ENCODE measurements at places on chromosomes 3 and 15.

- no peak for DNase-seq
These were observed 86.2 kb downstream of the CD47 start for GRCh38 chr3:108004647-108005046.

DNA sequence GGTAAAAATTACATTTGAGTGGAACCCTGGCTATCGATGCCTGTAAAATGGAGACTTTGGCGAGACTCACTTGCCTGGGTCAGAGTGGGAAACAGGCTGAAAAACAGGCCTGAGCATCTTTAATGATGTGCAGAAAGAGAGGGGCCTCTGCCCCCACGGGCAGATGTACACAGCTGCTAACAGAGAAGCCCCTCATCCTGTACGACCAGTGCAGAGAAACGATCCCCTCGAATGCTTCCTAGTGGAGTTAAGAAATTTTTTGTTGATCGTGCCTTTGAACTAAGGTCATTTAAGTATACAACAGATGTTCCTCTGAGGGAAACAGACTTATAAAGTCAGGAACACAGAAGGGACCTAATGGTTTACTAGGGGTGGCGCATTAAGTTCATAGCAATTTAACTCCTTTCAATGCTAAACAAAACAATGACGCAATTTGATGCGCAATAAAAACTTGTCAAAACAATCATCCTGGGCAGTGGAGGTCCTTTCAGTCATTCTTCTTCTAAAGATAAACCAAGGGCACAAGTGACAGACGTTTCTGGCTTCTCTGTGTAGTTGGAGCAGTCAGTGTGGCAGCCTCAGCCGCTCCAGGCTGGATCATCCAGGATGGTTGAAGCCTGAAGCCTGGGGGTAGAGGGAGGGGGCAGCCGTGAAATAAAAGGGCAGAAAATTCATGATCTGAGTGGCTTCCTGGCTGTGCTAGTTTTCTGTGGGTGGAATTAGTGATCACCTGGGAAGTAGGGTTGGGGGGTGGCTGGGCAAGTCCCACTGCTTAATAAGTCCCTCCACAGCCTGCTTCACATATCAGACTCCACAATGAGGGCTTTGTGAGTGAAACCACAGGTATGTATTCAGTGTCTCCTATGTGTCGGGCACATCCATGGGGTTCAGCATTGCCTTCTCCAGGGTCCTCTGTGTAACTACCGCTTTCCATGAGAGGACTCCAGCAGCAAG lies 50.8 kb upstream of the MRPS22 start:
- DNase-seq, result no peak

GRCh38 chr15:40836020-40836419 lies 7.5 kb upstream of the PPP1R14D start:
- no peak for DNase-seq

DNA sequence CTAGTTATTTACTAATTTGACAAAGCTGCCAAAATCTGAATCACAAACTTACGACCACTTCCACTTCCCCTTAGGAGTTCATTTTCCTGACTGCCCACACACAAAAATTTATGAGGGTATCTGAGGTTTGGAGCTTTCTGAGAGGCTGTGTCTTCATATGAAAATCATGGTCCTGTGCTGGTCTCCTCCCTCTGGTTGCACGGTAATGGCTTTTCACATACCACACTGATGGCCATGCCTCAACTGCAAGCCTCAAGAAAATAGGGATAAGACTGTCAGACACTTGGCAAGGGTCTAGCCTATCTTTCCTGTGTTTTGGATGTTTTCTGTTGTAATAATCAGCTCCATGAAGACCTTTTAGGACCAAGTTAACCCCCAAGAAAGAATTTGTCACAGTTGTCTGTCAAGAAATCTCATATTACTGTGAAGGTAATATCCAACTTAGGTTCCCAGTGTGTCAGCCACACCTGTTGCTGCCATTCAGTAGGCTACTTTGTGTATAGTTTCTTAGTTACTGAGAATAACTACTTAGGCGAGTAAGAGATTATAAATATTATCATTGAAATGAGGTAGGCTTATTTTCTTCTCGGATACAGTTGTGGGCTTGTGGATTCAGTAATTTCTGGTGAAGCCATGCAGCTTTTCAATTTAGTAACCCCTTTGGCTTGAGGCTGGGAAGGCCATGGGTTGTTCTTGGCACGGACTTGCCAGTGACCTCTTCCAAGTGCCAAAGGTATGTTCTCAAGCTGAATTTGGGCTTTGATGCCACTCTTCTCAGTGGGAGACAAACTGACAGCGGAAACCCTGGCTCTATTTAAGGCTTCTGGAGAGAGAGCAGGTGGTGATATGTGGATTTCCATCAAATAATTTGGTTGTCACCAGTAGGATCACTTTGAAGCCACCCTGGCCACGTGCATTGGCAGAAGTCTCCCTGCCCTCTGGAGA lies 101.1 kb downstream of the RYR3 start:
- no peak for DNase-seq

- DNase-seq, result no peak
These were observed 22.2 kb downstream of the SV2B start for GRCh38 chr15:91122296-91122695.

DNA sequence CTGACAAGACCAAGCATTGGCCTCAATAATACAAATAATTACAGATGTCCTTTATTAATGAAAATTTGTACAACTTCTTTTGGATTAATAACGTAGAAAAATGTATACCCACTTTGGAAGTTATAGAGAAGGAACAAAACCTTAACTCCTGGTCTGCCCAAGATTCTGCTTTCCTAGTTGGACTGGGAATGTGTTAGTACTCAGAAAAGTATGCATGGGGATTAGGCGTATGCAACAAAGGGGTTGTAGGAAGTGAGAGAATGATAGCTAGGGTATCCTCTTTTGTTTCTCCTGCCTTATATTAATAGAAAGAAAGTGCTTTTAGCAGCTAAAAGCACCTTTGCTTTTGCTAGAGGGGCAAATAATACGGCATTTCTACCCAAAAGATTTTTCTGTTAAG lies 116.2 kb upstream of the LRRFIP2 start:
- no peak for DNase-seq

DNA sequence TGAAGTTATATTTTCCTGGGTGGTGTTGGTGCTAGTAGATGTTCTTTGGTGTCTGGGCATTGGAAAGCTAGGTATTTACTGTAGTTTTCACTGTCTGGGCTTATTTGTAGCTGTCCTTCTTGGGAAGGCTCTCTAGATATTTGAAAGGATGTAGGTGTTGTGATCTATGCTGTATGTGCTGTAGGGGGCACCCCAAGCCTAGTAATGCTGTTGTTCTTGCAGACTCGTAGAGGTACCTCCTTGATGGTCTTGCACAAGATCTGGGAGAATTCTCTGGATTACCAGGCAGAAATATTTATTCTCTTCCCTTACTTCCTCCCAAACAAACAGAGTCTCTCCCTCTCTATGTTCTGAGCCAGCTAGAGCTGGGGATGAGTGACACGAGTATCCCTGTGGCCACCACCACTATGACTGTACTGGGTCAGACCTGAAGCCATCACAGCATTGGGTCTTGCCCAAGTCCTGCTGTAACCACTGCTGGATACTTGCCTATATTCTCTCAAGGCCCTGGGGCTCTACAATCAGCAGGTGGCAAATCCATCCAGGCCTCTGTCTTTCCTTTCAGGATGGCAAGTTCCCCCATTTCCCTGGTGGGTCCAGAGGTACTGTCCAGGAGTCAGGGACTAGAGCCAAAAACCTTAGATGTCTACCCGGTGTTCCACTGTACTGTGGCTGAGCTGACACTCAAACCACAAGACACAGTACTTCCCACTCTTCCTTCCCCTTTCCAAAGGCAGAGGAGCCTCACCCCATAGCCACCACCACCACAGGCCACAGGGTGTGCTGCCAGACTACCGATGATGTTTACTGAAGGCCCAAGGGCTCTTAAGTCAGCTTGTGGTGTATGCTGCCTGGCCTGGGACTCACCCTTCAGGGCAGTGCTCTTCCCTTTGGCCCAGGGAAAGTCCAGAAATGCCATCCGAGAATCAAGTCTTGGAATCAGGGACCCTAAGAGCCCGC lies 195.2 kb upstream of the DPPA4 start:
- peak; percentile 65 for DNase-seq

DNA sequence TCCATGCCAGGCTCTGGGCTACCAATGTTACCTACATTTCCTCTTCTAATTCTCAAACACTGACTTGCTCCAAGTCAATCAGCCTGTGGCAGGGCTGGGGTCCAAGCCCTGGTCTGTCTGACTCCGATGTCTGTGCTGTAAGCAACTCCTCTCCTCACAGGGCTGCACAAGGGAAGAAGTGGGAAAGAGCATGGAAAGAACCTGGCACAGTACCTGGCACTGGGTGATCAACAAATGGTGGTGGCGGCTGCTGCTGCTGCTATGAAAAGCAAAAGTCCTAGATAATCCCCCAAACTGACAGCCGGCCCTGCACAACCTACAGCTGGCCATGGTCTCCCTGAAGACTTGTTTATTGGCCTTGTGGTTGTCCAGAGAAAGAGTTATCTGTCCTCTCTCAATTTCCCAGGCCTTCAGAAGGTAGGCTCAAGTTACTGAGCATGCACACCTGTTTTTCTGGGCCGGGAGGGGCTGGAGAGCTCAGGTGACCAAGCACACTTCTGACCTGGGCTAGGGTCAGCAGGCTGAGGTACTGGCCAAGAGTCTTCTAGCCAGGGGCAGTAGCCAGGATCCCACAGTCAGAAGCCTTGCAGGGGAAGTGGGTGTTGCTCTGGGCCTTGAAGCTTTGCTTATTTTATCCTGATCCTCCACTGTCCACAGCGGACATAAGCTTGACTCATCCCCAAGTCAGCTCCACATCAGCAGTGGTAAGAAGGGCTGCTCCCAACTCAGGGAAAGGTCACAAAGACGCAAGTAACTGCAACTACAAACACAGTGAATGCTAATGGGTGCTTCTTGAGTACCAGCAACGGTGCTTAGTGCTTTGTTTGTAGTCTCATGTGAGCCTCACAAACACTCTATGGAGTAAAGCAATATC lies 35.3 kb upstream of the KY start:
- DNase-seq, result no peak

GRCh38 chr3:129429080-129429451 lies 630 bp upstream of the EFCAB12 start:
- no peak for DNase-seq

DNA sequence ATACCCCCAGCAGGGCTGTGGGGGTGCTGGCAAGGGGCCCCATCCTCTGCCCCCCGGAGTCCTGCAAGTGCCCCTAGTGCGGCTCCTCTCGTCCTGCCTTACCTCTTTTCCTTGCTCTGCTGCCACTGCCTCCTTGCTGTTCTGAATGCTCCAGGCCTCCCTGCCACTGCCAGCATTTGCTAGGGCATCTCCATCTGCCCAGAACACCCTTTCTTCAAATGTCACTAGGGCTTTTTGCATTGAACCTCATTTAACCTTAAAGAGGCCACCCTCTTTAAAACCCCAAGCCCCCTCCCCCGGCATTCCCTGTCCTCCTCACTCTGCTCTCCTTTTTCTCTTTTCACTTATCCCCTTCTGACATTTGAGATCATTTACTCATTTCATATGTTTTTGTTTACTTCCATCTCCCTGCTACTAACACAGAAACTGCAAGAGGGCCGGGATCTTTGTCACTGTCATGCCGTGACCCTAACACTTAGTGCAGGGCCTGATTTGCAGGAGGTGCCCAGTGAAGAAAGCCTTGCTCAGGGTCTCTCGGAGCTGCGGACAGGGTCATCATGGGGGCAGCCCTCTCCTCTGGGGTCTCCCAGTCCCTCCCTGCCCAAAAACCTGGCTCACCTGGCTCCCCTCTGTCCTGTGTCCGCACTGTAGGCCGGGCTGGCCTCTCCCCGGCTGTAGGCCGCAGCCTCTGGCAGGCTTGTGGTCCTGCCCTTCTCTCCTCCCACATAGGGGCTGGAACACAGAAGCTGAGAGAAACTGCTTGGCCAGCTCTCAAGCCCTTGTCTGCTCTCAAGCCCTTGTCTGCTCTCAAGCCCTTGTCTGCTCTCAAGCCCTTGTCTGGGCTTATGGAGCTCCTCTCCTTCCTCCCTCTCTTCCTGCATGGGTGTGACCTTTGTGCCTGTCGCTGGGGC lies at the start of gene ACOX2:
Gene ACOX2, minus strand, starts transcription at position 690 of the 911 bp plus-strand sequence. CDS start 2,084 bp downstream, outside the sequence.
- DNase-seq, result peak; percentile 19

- DNase-seq, result no peak
These were observed 285 bp downstream of the NMB start for GRCh38 chr15:84657748-84658079.

GRCh38 chr15:72994534-72995177 lies 57.6 kb upstream of the NEO1 start:
- peak; percentile 25 for DNase-seq

DNA sequence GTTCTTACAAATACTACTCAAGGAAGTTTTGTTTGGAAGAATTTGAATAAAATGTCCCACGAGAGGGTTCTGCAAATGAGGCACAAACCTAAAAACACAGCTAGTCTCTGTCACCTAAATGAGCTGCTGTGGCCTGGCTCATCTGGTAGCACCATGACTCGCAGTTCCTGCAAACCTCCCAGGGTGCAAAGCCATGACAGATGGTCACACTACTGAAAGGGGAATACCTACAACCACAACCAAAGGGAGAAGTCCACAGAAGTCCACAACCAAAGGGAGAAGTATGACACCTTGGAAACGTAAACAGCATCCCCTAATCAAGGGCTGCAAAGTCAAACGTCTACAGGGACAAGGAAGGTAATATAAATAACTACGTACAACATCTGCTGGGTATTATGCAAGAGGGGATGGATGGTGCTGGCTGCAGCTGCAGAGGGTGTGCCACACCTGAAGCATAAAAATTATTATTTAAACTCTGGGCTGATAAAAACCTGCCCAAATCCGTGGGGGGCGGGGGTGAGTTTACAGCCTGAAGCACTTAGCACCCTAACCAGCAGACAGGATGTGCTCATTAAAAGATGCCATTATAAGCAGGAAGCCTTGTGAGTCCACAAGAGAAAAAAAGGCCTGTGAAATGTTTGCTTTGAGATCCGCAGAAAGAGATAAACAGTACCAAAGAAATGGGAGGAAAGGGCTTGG lies 184.0 kb downstream of the MAGI1 start:
- no peak for DNase-seq

DNA sequence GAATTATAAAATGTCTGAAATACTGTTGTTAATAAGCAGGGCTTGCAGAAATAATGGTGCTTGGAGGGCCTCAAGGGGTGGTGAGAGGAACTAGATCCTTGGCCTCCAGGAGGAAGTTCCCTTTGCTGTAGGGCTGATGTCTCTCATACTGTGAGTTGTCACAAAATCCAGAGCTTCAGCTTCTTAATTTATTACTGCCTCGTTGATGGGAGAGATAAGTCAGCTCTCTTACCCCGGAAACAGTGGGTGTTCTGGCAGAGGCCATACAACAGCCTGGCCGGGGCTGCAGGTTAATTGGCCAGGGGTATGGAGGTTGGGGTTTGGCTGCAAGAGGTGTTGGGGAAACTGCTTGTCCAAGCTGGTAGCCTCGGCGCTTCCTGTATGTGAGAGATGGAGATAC lies 15.5 kb downstream of the MAPKAPK3 start:
- DNase-seq, result no peak

- DNase-seq, result no peak
These were observed 153.5 kb downstream of the UACA start for GRCh38 chr15:70609889-70610288.

All from globus pallidus (tissue), 1 donor.